Muscle of leg (tissue), 16 donors: ENCODE measurements at places on chromosomes 12 and 14. TPM values are rescaled to one million over a fixed set of nuclear protein-coding genes. Genes with fewer than 3 reads are reported as not detected.

DNA sequence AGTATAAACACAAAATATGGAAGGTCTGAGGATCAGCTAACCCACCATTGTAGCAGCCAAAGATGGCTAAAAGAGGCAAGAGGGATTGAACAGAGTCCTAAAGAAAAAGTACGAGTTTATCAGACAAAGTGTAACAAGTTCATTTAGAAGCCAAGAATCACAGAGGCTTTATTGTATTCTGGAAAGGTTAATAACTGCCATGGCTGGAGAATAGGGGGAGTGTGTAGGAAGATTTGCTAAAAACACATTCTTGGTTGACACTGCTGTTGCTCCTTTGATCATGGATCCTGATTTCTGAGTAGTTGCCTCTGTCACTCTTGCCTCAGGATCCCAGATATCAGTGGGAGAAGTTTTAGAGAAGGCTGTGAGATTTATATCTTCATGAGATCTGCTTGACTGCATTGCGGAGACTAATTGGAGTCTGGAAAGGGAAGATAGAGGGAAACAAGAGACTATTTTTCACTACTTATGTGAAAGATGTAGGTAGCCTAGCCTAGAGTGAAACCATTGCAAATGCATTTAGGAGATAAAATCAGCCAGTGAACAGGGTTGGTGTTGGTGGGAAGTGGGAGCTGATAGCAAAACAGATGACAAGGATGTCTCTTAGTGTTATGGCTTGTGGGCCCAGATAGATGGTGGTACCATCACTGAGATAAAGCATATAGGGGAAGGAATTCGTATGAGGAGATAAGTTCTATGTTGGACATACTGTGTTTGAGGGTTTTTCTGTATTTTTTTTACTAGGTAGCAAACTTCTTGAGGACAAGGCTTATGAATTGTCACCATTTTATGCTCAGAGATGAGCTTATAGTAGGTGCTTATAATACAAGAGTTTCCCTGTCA, 402.9 kb upstream of the PDE3A start:
- DNase-seq, result no peak

The GALC gene
- 25.6 TPM for polyA plus RNA-seq

DNA sequence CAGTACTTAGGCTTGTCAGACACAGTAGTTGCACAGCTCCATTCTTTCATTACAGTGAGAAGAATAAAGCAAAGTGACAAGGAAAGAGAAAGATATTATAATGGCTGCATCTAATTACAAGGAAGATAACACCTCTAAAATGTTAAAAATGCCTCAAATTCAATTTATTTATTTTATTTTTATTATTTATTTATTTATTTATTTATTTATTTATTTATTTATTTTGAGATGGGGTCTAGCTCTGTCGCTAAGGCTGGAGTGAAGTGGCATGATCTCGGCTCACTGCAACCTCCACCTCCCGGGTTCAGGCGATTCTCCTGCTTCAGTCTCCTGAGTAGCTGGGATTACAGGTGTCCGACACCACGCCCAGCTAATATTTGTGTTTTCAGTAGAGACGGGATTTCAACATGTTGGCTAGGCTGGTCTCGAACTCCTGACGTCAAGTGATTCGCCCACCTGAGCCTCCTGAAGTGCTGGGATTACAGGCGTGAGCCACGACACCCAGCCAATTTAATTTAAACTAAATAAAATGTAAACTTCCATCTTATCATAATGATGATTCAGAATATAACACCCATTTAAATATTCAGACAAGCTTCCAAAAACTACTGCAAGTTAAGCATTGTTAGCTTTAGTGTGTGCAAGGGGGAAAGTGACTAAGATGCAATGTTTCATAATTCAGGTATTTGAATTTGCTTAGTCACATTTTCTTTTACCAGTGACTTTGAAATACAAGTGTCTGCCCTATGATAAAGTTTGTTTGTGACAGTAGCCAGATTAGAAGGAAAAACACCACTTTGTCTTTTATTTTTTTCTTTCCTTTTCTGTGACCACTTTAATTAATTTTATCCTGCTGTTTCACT, 2.4 kb upstream of the CFAP54 start:
- DNase-seq, result no peak

DNA sequence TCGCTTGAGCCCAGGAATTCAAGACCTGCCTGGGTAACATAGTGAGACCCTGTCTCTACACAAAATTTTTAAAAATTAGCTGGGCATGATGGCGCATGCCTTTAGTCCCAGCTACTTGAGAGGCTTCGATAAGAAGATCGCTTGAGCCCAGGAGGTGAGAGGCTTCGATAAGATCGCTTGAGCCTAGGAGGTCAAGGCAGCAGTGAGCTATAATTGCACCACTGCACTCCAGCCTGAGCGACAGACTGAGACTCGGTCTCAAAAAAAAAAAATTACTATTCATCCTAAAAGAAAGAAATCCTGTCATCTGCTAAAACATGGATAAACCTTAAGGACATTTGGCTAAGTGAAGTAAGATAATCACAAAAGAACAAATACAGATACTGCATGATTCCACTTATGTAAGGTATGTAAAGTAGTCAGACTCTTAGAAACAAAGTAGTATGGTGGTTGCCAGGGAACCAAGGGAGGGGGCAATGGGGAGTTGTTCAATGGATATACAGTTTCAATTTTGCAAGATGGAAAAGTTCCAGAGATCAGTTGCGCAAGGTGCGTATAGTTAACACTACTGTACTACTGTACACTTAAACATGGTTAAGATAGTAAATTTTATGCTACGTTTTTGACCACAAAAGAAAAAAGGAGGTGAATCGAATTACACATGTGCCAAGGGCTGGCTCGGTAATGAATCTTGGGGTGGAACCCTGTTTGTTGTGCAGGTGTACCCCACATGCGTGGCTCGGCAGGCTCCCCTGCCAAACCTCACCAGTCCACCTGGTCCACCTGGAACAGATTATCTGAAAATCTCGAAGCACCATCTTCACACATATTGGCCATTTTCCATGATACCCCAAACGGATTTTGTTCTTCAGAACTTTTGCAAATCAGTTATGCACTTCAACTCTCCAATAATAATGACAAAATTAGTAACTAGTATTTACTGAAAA, 18.3 kb upstream of the ATP2A2 start:
- DNase-seq, result no peak

The PRPH gene
- polyA plus RNA-seq, result 2.5 TPM

DNA sequence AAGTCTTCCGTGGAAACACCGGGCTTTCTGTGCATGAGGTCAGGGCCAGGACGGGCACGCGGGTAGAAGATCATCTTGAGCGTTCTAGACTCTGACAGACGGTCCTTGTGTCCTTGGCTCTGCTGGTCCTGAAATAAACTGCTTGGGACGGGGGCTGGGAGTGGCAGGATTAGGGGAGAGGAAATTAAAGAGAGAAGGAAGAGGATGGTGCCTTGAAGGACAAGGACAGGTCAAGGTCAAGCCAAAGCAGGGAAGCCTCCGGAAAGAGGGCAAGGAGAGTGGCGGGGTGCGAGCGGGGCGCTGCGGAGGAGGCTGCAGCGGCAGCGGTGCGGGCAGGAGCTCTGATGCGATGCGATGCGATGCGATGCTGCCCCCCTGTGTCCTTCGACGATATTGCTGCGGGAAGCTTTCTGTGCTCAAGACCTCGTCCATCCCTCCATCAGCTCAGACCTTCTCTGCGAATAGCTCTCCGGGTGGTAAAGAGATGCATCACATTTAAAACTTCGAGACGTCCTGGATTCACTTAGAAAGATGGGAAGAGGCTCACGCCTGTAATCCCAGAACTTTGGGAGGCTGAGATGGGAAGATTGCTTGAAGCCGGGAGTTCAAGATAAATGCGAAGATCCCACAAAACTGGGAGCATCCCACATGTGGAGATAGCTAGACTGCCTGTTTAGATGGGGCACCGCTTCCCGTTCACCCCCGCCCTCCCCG, 110.1 kb upstream of the TMEM132D start:
- DNase-seq, result peak; percentile 57

The NDUFB1 gene
- polyA plus RNA-seq, result 123 TPM

DNA sequence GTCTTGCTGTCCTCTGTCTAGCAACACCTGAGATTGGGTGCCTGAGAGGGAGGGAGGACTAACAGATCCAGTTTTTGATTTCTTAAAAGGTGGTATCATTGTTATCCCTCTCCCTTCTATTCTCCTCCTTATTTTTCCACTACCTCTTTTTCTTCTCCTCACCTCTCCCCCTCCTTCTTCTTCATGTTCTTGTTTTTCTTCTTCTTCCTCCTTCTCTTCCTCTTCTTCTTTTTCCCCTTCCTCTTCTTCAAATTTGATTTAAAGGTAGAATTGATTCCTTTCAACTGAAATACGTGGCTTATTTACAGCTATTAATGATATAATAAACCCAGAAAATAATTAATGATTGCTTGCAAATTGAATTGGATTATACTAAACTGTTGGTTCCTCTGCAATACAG, 256.8 kb upstream of the BTG1 start:
- DNase-seq, result no peak

The ADAM21 gene
- polyA plus RNA-seq, result 0.28 TPM

DNA sequence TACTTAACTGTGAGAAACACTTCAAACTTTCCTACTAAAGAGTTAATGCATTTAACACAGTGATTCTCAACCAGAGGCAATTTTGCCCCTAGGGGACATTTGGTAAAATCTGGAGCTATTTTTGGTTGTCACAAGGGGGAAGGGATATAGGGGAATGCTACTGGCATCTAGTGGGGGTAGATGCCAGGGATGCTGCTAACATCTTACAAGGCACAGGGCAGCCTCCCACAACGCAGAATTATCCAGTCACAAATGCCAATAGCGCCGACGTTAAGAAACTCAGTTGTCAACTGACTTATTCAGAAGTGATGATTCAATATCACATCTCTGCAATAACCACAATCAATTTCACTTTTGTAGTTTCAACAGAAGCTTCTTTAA, 2.0 kb downstream of the EEA1 start:
- DNase-seq, result peak; percentile 53

The TRHDE gene
- 0.75 TPM for polyA plus RNA-seq

DNA sequence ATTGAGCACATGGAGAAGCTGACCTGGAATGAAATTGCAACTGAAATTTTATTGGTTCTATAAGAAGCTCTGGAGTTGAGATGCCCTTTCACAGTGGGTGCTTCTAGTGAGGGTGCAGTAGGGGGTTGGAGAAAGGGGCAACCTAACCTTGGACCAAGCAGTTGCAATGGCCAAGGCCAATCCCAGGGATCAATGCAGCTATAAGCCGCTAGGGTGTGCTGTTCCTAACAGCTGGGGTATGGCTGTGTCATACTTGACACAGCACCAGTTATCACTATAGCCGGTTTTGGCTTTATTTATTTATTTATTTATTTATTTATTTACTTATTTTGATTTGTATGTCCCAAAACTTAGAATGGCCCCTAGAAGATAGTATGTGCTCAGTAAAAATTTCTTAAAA, 505.9 kb downstream of the FLRT2 start:
- DNase-seq, result no peak

- DNase-seq, result no peak
Observed at GRCh38 chr12:105336411-105336810, 5.9 kb downstream of the C12orf75 start.

DNA sequence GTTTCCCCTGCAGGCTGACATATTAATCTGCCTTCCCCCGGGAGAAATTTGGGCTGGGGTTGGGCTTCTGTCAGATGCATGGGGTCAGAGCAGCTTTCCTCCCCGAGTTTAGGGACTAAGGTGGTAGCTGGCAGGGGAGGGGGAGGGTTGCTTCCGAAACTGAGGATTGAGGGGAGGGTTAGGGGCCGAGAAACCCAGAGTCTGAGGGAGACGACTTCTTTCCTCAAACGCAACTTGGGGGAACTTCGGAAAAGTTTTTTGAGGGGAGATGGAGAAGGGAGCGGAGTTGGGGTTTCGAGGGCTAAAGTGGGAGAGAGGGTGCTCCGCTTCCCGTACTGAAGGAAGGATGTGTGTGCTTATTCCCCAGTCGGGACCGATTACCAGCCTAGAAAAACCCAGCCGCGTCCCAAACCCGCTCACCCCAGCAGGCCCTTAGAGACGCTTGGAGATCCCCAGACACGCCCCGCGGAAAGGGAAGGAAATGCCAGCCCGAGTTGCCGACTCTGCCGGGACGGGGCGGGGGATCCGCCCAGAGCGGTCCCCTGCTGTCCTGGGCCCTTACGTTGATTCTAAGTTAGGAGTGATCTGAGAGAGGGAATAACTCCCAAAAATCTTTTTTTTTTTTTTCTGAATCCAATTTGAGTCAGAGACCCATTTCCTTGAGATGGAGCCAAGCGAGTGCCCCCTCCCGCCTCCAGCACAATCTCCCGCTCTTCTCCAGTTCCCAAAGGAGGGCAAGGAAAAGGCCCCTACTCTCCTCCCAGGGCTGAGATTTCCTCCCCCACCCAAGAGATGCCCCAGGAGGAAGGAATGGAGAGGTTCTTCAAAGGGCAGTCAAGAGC, 61.9 kb downstream of the SMUG1 start:
- peak; percentile 76 for DNase-seq

DNA sequence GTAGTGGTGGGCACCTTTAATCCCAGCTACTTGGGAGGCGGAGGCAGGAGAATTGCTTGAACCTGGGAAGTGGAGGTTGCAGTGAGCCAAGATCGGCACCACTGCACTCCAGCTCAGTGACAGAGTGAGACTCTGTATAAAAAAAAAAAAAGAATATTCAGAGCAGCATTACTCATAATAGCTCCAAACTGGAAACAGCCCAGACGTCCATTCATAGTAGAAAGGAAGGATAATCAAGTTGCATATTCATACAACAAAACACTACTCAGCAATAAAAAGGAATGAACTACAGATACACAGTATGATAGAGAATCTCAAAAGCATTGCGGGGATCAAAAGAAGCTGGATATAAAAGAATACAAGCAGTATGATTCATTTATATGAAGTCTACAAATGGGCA, 19.1 kb downstream of the TMEM30B start:
- DNase-seq, result peak; percentile 64

The TMEM117 gene
- polyA plus RNA-seq, result 12.4 TPM

DNA sequence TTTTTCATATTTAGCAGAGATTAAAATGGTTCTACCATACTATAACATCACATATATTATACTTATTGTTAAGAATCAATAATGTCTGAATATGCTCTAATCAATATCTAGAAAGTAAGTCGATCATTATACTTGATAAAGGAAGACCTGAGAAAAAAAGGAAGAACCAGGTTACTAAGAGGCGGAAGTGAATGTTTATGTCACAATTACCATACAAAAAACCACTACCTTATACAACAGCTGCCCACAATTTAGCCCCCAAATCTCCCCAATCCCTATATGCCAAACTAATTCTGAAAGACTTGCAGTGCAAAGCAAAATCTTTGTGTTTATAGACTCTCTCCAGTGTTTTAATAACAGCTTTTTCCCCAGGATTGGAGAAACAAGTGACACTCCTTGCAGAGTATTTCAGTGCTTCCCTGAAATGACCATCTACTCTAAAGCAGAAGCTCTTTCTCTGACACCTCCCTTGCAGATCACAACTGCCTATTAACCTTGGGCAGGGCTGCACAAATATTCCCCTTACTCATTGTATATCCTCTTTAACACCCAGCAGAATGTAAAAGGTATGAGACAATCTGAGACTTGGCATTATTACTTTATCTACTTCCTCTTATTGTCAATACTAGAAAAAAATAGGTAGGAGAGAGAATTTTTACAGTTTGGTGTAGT, 12.7 kb upstream of the SLC2A3 start:
- DNase-seq, result no peak

DNA sequence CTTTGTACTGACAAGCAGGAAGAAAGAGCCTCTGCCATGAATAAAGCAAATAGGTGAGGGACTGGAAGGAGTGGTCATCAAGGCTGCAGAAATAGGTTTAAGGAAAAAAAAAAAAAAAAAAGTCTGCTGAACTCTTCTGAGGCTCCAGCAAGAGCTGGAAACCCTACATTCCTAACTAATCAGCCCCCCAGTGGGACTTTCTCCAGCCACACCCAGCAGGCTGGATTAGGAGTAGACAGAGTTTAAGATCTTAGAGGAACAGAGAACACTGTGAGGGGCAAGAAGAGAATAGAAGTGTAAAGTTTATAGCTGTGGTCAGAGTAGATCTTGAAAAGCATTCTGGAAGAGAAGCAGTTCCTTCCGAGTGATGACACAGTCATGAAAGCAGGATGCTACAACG, 66.4 kb downstream of the ATXN2 start:
- no peak for DNase-seq
